Effector CD8-positive, alpha-beta T cell (primary cell): ENCODE measurements at places on chromosomes 1 and 21.

DNA sequence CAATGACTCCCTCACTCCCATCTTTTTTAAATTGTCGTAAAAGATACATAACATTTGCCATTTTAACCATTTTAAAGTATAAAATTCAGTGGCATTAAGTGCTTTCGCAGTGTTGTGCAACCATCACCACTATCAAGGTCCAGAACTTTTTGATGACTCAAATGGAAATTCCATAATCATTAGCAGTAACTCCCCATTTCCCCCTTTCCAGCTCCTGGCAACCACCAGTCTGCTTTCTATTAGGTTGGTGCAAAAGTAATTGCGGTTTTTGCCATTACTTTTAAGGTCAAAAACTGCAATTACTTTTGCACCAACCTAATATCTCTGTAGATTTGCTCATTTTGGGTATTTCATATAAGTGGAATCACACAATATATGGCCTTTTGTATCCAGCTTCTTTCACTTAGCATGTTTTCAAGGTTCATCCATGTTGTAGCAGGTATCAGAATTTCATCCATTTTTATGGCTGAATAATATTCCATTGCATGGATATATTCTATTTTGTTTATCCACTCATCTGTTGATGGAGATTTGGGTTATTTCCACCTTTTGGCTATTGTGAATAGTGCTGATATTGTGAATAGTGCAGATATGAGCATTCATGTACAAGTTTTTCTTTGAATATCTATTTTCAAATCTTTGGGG lies 159.7 kb downstream of the HIVEP3 start:
- DNase-seq = no peak

DNA sequence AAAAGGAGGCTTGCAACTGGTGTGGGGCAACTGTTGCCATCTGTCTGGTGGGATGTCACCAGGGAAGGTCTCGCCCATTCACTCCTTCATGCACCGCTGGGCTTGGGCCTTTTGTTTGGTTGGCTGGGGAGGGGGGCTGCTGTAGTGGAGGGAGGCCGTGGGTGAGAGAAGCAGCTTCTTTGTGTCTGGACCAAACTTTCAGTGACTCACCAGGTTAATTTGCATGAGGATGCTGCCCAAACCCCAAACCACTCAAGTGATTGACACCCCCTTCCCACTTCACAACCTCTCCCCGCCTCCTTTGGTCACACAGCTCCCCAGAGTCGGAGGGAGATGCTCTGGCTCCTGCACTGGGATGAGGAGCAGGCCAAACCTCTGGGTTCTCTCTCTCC lies 19.7 kb downstream of the BTG2 start:
- DNase-seq = peak; percentile 24

DNA sequence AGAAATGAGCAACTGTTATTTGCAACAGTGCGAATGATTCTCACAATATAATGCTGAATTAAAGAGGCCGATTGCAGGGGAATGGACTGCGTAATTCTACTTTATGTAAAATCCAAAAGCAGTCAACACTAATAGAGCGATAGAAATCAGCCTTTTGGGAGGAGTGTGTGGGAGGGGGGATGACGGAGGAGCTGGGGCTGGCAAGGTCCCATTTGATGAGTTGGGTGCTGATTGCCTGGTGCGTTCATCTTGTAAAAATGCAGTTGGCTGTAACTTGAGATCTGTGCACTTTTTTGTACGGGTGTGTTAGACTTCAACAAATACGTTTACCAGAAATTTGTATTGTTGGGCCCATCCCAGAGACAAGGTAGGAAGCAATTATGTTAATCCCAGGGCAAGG lies 20.7 kb downstream of the TNFRSF8 start:
- DNase-seq = no peak

GRCh38 chr1:235069577-235070563 lies 58.8 kb downstream of the TOMM20 start:
- DNase-seq = no peak

- no peak for DNase-seq
Observed at GRCh38 chr1:155002464-155003226, at the start of gene ZBTB7B. TSS of gene ZBTB7B (plus strand) at chr1:155002802. CDS start at chr1:155014661, 11,859 bp downstream.

DNA sequence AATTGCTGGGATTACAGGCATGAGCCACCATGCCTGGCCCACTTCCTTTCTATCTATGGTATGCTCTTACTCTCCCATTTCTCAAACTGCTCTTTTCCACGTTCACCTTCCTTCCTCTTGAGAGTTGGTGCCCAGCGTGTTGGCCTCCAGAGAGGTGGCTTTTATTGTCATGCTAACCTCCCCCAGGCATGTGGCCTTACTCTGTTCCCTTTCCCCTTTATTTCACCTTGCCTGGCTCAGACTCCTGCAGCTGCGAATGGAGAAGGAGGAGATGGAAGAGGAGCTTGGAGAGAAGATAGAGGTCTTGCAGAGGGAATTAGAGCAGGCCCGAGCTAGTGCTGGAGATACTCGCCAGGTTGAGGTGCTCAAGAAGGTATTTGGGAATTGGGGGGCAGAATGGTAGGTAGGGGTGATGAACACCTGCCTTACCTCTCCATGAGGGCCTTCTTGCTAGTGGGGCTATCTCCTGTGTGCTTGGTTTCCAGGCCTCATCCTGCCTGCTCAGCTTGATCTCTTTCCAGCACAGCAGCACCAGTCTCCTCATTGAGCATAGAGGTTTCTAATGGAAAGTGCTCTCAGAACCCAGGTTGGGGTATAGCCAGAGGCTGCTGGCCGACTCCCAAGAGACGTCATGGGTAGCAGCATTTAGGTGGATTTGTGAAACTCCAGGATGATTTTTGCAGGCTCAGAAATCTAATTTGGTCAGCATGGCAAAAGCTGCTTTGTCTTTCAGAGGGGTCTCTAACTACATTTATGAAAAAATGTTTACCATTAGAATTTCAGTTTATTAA lies 13.2 kb upstream of the TUFT1 start:
- no peak for DNase-seq

DNA sequence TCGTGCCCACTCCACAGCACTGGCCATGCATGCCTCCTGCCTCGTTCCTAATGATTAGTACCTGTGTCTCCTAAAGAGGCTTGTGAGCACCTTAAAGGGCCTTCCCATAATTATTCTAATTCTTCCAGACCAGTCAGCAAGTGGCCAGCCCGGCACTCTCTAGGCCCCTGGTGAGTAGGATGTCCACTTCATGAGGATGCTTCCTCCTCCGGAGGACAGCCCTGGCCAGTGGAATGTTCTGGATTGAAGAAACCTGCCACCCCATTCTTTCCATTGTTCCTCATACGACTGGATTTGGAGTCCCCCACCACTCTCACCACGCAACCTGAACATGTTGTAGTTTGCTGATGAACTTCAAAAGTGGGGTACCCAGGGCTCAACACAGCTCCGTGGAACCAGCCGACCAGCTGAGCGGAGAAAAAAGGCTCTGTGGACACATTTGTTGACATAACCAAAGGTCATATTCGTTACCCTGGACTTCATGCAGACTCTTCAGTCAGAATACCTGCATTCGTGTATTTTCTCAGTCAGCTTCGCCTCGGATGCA lies 46.7 kb upstream of the LBR start:
- DNase-seq = no peak

- DNase-seq = no peak
Observed at GRCh38 chr1:43819357-43819756, 112.0 kb downstream of the ST3GAL3 start.

GRCh38 chr1:78830321-78830720 lies 176.2 kb downstream of the ADGRL4 start:
- DNase-seq = no peak

GRCh38 chr1:72371259-72372035 lies 89.1 kb upstream of the NEGR1 start:
- DNase-seq = no peak

DNA sequence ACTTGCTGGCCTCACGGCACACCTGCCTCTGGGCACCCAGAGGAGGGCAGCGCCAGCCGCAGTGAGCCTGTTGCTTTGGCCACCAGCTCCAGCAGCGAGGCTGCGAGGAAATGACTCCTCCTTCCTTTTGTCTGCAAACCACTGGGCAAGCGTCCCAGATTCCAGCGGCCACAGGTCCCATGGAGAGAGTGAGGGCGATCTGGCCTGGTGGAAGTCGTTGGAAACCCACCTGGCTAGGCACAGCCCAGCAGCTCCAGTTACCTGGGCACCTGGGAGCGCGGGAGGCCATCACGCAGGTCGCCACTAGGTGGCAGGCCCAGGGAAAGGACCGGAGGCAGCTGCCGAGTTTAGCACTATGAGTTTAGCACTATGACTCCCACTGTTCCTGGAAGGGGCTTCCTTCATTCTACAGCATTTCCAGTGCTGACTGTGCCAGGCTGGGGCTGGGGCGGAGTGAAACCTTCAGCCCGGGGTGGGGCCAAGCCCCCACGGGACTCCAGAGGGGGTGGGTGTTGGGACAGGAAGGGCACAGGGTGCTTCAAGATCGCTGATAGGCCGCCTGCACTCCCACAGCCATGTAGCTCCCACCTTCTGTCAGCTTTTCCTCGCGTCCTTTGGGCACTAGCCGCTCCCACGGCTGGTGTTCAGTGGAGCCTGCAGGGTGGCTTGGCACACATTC lies 1.1 kb upstream of the ESPN start:
- peak; percentile 51 for DNase-seq

DNA sequence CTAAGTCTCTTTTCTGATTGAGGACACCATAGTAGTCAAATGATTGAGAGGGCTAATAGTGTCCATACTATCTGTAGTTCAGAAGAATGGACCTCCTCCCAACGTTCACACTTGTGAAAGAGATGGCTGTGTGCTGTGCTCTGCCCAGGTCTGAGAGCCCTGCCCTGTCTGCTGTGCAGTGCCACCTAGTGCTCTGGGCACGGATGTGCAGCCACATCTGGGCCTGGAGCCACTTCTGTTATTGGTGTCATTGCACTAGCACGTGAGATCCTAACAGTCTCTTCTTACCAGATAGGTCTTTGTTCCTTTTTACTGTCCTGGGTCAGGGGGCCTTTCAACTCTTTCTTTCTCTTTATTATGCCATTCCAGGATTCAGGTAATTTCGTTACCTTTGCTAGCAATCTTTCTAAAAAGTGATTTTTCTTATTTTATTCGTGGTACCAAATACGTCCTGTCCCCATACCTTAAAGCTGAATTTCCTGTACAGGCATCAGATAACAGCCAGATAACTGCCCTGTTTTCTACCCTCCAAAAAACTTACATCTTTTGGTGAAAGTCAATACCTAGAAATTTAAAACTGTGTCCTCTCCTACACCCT lies 21.7 kb downstream of the INTS3 start:
- DNase-seq = peak; percentile 59

DNA sequence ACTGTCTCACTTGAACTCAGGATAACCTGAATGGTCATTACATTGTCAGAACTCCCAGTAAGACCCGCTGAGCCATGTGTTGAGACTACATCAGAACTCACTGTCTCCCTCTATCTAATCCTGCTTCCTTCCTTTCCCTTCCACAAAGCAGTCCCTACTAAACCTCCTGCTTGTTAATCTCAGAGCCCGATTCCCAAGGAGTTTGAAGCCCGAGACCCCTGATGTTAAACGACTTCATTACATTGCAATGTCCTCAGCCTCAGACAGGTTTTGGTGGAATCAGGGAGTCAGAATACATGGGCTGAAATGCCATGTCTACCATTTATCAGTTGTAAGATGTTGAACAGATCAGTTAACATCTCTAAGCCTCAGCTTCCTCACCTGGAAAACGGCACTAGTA lies 682.4 kb downstream of the ADGRL2 start:
- no peak for DNase-seq

GRCh38 chr1:87513966-87514660 lies 185.4 kb downstream of the LMO4 start:
- DNase-seq = no peak

DNA sequence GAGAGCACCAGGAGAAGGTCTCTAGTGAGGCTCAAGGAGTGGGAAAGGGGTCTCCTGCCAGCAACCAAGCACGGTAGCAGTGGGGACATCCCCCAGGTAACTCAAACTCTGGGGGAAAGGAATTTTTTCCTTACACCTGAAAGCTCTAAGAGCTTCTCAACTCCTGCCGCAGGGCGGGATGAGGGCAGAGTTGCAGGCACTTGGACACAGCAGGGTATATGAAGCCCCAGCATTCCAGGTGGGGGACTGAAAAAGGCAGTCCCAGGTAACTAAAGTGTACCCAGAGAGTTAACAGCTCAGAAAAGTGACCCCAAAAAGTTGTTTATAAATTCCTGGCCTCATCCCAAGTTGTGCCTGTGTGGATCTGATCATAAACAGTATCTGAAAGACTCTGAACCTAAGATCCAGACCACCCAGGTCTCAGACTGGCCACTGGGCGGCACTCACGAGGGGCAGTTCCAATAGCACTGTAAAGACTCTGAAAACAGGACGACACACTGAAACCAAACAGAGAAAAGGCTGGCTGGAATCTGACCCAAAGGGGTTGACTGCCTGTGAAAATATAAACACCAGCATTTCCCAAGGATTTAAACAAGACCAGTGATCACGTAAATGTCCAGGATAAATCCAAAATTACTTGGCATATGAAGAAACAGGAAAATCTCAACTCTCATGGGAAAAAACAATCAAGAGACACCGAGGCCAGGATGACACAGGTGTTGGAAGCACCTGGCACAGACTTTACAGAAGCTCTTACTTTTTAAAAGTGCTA lies 47.5 kb downstream of the HSF2BP start:
- no peak for DNase-seq

GRCh38 chr1:117565745-117566455 lies 39.9 kb upstream of the TENT5C start:
- no peak for DNase-seq

GRCh38 chr1:182430263-182431068 lies 19.5 kb upstream of the RGSL1 start:
- no peak for DNase-seq

GRCh38 chr1:72631449-72631848 lies 349.1 kb upstream of the NEGR1 start:
- DNase-seq = no peak

GRCh38 chr1:54962612-54963395 lies 17.6 kb upstream of the TMEM61 start:
- no peak for DNase-seq

GRCh38 chr21:44813149-44813548 lies 4.7 kb downstream of the SUMO3 start:
- no peak for DNase-seq
